ENCODE measurements at places on chromosomes 7 and 10.

DNA sequence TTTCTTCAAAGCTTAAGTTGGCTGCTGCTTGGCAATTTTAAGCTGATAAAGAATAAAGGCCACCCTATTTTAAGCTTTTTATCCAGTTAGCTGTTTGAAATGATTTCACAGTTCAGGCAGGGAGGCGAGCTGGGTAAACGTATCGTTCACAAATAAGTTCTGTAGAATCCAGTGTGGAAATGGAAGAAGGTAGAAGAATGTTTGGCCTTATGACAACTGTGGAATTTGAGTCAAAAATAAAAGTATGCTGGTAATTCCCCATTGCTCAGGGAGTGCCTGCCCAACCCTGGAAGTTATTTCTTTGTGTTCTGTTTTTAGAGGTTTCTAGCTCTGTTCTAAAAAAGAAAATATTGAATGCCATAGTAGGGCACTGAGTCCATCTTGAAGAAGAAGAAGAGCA is 113.1 kb downstream of the ARL4A start:
- DNase-seq, result no peak

DNA sequence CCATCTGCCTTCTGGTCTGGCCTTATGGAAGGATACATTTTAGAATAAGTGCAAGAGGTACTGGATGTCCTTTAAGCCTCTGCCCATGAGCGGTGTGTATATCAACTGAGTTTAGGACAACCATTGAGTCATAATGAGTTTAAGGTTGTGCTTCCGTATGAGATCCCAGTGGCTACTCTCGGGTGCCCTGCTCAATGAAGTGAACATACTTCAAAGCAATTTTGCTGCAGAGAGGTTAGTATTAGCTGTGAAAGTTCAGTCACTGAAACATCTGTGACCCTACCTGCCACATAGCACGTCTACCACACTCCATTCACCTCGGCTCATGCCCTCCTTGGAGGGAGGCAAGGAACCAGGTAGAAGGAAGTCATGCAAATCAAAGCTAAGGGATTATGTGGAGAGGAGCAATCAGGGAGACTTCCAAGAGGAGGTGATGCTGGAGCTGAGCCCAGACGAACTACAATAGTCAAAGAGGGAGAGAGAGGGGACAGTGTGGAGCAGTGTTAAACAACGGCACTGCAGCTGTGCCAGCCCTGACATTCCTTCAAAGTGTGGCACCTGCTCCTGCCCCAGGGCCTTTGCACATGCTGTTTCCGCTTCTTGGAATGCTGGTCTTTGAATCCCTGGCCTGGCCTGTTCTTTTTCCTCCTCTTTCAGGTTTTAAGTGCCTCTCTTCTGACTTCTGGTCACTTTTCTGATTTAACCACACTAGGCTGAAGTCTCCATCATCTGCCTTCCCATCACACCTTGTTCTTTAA is 25.4 kb downstream of the BTBD16 start:
- DNase-seq, result no peak

DNA sequence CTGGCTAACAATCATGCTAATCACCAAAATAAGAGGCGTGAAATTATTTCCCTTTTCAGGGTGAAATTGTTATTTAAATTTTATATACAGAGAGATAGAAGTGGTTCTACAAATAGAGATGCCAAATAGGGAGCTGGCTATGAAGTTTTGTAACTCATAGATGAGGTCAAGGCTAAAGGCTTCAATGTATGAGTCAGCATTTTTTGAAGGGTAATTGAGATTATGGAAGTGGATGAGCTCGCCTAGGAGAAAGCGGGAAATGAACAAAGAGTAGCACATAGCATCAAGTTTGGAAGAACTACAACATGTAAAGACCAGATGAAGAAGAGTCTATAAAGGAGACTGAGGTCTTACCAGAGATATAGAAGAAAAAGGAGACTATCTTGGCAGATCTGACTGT is 838.1 kb downstream of the DNAJB9 start:
- no peak for DNase-seq

DNA sequence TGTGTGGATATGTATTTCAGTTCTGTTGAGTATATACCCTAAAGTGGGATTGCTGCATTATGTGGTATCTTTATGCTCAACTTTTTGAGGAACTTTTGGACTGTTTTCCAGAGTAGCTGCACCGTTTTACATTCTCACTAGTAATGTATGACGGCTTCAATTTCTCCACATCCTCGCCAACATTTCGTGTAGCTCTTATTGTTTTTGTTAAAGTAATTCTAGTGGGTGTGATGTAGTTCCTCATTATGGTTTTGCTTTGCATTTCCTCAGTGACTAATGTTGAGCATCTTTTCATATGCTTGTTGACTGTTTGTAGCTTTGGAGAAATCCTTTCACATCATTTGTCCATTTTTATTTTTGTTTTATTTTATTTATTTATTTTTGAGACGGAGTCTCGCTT is 4.5 kb downstream of the STMP1 start:
- DNase-seq, result no peak

GRCh38 chr10:132389433-132390169 is 7.4 kb upstream of the PWWP2B start:
- no peak for DNase-seq

DNA sequence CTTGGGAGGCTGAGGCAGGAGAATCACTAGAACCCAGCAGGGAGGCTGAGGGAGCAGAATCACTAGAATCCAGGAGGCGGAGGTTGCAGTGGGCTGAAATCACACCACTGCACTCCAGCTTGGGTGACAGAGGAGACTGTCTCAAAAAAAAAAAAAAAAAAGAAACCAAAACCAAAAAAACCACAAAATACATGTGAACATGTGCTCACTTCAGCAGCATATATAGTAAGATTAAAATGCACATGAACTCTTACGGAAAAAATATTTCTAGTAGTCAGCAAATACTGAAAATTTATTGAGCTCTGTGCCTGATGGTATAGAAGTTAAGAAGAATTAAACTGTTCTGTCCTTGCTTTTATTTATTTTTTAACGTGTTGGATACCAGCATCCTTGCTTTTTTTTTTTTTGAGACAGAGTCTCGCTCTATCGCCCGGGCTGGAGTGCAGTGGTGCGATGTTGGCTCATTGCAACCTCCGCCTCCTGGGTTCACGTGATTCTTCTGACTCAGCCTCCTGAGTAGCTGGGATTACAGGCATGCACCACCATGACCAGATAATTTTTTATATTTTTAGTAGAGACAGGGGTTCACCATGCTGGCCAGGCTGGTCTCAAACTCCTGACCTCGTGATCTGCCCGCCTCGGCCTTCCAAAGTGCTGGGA is 9.6 kb upstream of the ZNF487 start:
- DNase-seq, result no peak

GRCh38 chr7:2106440-2106839 is 126.3 kb downstream of the MAD1L1 start:
- DNase-seq, result no peak

DNA sequence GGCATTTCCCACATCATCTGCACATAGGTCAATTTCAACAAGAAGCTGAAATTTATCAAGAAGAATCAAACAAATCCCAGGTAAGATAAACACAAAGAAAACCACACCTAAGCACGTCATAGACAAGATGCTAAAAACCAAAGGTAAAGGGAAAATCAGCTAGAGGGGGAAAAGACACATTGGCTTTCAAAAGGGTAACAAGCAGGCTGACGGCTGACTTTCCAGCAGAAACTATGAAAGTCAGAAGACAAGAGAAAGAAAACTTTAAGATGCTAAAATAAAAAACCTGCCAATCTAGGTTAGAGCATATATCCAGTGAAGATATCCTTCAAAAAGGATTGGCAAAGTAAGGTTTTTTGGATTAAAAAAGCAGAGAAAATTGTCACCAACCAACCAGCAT is 59.9 kb upstream of the RHEB start:
- no peak for DNase-seq

DNA sequence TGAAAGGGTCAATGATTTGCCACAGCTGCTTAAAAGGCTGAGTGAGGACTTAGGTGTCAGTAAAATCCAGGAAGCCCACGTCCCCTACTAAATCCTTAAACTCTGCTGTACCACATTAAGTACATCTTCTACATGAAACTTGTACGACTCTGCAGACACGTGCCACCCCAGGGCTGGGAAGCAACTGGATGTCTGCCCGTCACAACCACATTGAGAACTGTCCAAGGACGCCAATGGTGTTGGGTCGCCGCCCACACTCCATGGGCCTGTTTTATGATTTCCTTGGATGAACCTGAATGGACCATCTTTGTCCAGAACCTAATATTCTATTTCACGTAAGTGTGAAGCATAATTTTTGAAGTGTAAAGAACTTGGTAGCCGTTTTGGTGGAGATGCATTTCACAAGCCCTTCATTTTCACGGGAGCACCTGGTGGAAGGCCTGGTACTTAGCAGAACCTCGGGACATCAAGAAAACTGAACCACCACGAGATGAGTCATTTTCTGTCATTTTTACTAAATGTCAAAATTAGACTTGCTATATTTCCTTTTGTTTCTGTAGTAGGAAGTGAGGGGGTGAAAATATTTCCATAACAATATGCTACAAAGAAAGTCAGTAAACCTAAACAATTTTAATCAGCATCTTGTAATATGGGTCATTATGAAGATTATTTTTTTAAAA is 134.9 kb downstream of the SFMBT2 start:
- DNase-seq, result no peak

GRCh38 chr10:93723153-93723552 is 20.8 kb upstream of the FRA10AC1 start:
- DNase-seq, result no peak

DNA sequence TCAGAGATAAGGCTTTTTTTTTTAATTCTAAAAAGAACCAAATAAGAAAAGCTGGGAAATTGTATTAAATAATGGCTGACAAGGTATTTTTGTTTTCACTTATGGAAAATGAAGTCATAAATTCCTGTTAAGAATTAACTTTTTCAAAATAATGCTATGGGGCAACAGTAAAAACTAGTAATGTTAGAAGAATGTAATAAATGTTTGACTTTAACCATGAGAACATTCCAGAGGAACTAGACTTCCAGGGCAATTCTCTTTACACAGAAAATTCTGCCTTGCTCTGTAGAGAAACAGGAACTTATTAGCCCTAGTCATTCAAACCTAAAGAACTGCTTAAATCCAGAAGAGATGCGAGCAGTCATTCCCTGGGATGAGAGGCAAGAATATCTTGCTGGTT is 571.1 kb downstream of the IPMK start:
- DNase-seq, result no peak

GRCh38 chr7:43018446-43018845 is 86.3 kb downstream of the MRPL32 start:
- no peak for DNase-seq

- no peak for DNase-seq
These were observed 18.8 kb downstream of the DNAJC2 start for GRCh38 chr7:103325744-103326143.

DNA sequence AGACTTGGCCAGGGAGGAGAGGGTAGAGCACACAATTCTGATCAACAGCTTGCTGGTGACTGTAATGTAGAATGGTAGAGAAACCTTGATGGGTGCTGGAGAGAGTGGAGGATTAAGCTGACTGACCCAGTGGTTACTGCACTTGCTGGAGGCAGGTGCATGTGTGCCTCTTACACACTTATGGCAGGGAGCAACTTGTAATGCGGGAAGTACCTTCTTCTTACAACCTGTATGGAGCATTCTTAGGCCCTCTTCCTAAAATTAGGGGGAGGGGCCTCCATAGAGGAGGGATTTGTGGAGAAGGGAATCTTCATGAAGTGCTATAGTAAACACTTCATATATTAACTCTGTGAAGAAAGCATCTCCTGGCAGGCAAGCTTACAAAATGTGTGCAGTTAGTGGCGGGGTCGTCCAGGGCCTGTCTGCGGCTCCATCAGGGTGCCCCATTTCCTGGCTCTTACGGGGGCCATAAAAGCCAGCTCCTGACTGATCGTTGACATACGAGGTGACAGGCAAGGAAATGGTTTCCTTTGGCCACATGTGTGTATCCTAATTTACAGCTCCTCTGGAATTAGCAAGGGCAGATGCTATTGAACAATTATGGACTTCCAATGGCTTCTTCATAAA is 113.5 kb downstream of the RTKN2 start:
- no peak for DNase-seq

DNA sequence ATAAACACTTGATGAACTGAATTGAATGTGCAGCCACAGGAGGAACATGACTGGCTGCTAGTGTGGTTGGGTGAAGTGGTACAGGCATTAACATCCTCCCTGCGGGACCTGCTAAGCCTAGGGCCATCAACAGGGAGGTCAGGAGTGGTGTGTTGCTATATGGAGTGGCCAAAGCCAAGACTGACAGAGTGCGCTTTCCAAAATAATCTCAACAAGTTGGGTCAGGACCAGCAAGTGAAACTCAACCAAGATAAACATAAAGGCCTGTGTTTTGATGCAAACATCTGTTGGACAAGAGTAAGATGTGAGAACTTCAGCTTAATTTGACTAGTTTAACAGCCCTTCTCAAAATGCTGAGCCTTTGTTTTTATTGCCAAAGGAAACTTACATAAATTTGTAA is 97.7 kb downstream of the WDFY4 start:
- DNase-seq, result peak; percentile 11

GRCh38 chr10:133124357-133125211 is 35.4 kb upstream of the KNDC1 start:
- DNase-seq, result no peak

GRCh38 chr7:130560972-130561371 is 69.1 kb downstream of the MEST start:
- DNase-seq, result no peak

DNA sequence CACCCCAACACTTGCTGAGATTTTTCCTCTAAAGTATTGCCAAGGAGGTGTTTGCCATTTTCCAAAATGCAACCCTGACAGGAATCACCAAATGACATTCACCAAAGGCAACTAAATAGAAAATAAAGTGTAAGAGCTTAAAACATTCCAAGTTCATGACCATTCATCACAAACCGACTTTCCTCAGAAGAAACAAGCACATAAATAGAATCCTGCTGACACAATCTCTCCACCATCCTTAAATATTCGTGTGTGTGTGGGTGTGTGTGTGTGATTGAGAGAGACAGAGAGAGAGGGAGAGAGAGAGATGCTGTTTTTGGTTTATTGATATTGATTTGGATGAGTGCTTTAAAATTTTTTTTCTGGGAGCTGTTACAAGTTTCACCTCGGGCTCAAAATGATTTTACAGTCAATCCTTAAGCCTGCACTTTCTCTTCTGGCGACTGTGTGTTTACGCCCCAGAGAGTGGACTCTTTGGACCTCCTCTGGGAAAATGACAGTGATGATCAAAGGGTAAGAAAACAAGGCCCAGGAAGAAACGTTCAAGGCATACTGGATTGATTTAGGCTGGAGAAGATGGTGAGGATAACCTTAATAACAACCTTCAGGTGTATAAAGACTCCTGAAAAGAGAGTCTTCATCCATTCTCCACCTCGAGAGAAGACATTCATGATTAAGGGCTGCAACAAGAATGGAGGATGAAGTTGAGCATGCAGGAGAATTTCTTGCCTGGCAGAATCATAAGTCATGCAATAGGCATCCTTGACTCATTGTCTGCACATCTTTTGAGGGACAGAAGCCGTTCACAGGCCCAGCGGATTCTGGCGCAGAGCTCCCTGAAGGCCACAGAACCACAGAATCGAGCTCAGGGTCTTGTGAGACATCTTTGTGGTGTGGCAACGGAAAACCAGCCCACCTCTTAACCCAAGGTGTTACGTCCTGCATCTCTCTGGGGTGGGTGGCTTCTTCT is 104.4 kb upstream of the FGFR2 start:
- DNase-seq, result no peak
